Activated naive CD8-positive, alpha-beta T cell treated with anti-CD3 and anti-CD28 coated beads, Interleukin-2, amount 10 ng/mL, durations not matched to agents 7 days and 5 days (primary cell): ENCODE measurements at places on chromosomes 4 and X. TPM values are rescaled to one million over a fixed set of nuclear protein-coding genes. Genes with fewer than 3 reads are reported as not detected.

Gene ODAPH
- 0.31 TPM for total RNA-seq

Gene NR3C2
- total RNA-seq = 24.4 TPM

Gene FAM184B
- total RNA-seq = not detected

Gene PNMA5
- 0.17 TPM for total RNA-seq

Gene C1GALT1C1
- 20.2 TPM for total RNA-seq

Gene VCX
- total RNA-seq = not detected

Gene P2RY4
- not detected for total RNA-seq

Gene GDPD2
- not detected for total RNA-seq

Gene NELFA
- 43.9 TPM for total RNA-seq

Gene LUZP4
- not detected for total RNA-seq

Gene REST
- total RNA-seq = 56.7 TPM

Gene LANCL3
- 0.39 TPM for total RNA-seq

Gene L1CAM
- total RNA-seq = 4.5 TPM

Gene DOK7
- total RNA-seq = not detected

Gene WDR13
- total RNA-seq = 52.0 TPM

Gene NPY2R
- total RNA-seq = not detected

Gene FRG2
- total RNA-seq = not detected

Gene NDP
- total RNA-seq = not detected

Gene TMLHE
- total RNA-seq = 15.0 TPM

Gene FAAH2
- total RNA-seq = 3.0 TPM

Gene PARM1
- total RNA-seq = not detected

Gene CSAG1
- not detected for total RNA-seq

Gene SCOC
- 24.0 TPM for total RNA-seq

Gene GPR82
- 0.97 TPM for total RNA-seq

Gene ZNF185
- 1.6 TPM for total RNA-seq

Gene DCAF12L2
- total RNA-seq = not detected

Gene NOA1
- 23.6 TPM for total RNA-seq

Gene VEGFD
- total RNA-seq = not detected

Gene SOWAHD
- total RNA-seq = 2.1 TPM

Gene PWWP3B
- not detected for total RNA-seq

Gene RTL5
- total RNA-seq = 3.0 TPM

Gene SRPX2
- total RNA-seq = not detected

Gene IGFBP7
- not detected for total RNA-seq

Gene CT45A7
- total RNA-seq = not detected

Gene ADAMTS3
- total RNA-seq = not detected

Gene CD99L2
- 18.5 TPM for total RNA-seq
